ENCODE measurements at places on chromosomes 3 and 15.

- DNase-seq, result no peak
These were observed 87.9 kb downstream of the EFL1 start for GRCh38 chr15:82174471-82175235.

GRCh38 chr3:158652463-158652862 is 8.1 kb downstream of the GFM1 start:
- no peak for DNase-seq

DNA sequence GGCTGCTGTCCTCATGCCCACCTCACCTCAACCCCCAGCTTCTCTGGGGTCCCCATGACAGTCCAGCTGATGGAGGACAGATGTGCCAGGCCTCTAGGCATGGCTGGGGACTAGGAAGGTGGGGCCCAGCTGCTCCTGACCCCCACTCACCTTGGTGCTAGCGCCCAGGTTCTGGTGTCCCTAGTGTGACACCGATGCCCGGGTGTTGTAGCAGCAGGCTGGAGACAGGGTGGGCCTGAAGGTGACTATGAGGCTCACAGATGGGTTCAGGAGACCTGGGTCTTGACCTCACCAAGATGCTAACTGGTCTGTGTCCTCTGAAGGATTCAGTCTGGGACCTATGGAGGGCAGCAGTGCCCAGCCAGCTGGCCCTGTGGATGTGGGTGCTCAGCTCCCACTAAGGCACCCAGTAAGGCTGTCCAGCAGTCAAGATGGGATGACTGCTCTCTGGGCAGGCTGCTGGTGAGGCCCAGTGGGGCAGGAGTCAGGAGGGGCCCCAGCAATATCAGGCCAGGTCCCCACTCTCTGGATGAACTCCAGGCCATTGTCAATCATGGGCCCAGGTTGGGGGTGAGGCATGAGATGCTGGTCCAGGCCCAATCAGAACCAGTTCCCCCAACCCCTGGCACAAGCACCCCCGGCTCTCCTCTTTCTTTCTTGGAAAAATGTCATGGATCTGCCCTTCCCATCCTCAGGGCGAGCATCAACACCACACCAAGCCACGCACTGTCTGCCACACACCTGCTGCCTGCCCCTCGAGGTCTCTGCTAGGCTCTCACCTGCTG is 33.0 kb downstream of the ALDH1L1 start:
- DNase-seq, result no peak

GRCh38 chr3:29026959-29027358 is 253.9 kb upstream of the RBMS3 start:
- no peak for DNase-seq

DNA sequence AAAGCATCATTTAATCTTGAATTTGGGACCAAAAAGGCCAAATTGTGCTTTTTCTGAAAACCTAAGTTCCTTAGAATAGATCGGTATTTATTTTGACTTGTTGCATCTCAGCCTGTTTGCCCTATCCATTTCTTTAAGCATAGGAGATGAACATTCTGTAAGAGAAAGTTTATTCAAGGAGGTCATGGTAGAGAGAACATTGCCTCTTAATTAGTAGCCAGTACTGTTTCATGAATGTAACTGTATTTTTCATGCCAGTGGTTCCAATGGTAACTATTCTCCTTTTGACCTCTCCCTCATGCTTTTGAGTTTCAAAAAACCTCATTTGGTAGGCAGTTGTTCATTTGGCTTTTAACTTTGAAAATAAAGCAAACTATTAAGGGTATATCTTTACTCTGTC is 55.4 kb downstream of the ARMC8 start:
- DNase-seq, result no peak

GRCh38 chr3:41630708-41631107 is 331.2 kb downstream of the ULK4 start:
- no peak for DNase-seq

GRCh38 chr3:141430316-141430715 is 56.5 kb upstream of the RASA2 start:
- DNase-seq, result no peak

DNA sequence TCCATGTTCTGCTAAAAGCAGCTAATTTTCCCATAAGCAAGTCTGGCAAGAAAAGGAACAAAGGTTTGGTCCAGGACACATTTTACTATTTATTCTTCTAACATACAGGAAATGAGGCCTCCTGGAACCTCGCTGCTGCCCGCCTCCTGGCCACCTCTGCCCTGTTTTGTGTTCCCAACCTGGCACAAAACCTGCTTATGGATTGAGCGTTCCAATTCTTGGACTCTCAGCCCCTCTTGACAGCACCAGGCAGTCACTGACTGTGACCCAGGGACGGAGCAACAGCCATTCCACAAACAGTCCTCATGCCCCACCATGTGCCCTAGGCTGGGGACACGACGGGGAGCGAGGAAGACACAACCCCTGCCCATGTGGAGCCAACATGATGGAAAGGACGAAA is 11.6 kb upstream of the SSUH2 start:
- no peak for DNase-seq

DNA sequence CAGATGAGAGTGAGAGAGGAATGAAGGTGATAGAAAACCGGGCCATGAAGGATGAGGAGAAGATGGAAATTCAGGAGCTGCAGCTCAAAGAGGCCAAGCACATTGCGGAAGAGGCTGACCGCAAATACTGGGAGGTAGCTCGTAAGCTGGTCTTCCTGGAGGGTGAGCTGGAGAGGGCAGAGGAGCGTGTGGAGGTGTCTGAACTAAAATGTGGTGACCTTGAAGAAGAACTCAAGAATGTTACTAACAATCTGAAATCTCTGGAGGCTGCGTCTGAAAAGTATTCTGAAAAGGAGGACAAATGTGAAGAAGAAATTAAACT is 88.9 kb downstream of the EOMES start:
- DNase-seq, result no peak

GRCh38 chr15:40911141-40911540 is 16.9 kb downstream of the VPS18 start:
- DNase-seq, result no peak

- DNase-seq, result no peak
These were observed 97.2 kb downstream of the CHST2 start for GRCh38 chr3:143216709-143217182.

DNA sequence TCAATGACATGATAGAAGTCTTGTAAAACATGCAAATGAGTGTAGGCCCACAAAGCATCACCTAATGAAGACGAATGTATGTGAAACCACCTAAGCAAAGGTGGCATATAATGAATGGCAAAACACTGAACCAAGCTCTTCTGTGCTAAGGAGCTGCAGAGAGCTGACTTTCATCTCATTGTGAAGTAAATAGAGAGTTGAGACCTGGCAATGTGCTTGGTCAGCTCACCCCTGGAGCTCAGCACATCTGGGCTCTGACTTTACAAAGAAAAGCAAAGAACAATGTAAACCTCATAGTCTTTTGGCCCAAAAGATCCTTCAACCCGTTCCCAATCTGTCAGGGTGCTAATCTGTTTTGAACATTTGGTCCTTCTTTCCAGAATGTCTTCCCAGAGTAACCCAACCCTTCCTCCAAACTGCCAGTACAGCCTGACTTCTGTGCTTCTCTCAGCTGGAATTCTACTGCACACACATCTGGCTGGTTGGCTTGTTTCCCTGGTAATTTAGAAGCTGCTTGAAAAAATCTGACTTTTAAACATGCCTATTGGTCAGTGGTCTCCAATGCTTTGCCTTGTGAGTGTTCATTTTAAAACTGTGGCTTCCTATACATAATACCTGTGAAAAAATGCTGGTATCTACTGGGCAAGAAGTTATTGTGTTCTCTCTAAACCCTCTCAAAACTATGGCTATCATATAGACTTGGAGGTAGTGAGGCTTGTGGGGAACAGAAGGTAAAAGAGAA is 101.7 kb downstream of the CD200R1L start:
- DNase-seq, result no peak

DNA sequence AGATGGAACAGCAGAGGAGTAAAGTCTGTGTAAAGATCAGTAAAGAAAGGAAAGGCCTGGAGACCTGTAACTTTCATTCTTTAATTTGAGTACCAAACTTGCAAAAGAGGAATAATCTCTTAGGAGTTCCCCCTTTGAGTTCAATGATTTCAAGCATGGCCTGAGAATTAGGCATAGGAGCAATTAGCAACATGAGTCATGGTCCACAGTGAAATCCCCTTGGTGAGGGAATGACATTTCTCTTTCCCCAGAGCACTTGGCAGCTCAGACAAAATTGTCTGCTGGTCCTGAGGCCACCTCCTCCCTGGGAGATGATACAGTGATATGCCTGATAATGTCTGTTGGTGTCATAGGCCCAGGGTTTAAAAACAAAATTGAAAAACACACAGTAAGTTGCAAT is 81.4 kb upstream of the CRBN start:
- no peak for DNase-seq
